ENCODE measurements at places on chromosomes 13 and 19. TPM values are rescaled to one million over a fixed set of nuclear protein-coding genes. Genes with fewer than 3 reads are reported as not detected.

ABHD13 gene
- 12.3 TPM for total RNA-seq

DNA sequence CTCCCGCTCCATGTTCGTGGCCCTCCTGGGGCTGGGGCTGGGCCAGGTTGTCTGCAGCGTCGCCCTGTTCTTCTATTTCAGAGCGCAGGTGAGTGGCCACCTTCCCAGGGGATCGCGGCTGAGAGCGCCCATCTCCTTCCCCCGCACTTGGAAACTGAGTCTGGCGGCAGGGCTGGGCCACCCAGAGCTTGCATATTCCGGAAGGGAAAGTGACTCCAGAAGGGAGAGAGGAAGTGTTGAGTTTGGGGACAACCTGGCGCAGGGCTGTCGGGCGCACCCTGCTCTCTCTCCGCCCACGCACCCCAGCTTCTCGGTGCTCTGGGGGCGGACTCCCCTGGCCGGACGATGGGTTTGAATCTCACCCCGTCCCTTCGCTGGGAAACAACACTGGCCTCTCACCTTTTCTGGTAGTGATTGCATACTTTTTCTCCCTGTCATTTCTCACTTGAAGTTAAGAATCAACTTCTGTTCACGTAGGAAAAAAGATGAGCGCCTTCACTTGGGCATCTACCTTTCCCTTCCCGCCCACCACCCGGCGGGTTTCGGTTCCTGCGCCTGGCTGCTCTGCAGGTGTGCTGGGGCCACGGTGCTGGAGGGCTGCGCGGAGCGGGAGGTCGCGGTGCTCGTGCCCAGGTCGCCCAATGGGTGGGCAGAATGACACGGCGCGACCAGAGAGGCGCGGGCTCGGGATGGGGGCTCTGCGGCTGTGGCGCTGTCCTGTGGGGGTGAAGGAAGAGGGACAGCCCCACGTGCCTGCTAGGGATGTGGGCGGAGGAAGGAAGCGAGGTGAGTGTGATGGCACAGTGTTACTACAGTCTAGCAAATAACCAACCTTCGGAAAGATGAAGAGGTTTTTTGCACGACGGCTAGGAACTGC lies 721 bp downstream of the TNFSF11 start:
- H3K27me3 ChIP-seq = peaks cover 14% of the 10 kb centered on the region
- no peak overlapping the region for H3K27ac ChIP-seq
- H3K36me3 ChIP-seq = no peaks in the 10 kb centered on the region
- peak; percentile 18 for DNase-seq
- H3K4me1 ChIP-seq = peaks cover 17% of the 10 kb centered on the region

GRCh38 chr19:2176337-2176994 lies 12.7 kb downstream of the DOT1L start:
- H3K27me3 ChIP-seq = no peaks in the 10 kb centered on the region
- peaks cover 7% of the 10 kb centered on the region for H3K36me3 ChIP-seq
- H3K4me1 ChIP-seq = peaks cover 18% of the 10 kb centered on the region

DNA sequence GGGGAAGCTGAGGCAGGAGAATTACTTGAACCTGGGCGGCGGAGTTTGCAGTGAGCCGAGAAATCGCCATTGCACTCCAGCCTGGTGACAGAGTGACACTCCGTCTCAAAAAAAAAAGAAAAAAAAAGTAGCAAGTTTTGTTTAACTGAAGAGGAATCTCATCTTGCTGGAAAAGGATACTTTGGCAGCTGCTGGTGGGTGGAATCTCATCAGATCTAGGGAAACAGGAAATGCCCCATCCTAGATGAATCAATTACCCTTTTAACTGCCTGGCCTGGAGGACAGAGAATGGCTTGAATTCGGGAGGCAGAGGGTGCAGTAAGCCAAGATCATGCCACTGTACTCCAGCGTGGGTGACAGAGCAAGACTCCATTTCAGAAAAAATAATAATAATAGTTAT lies 8.4 kb downstream of the ZNF320 start:
- H3K27me3 ChIP-seq = no peaks in the 10 kb centered on the region
- H3K4me1 ChIP-seq = no peaks in the 10 kb centered on the region
- DNase-seq = no peak
- peaks cover 20% of the 10 kb centered on the region for H3K36me3 ChIP-seq

Measured in T-cell (primary cell).